Stimulated activated CD8-positive, alpha-beta memory T cell treated with anti-CD3 and anti-CD28 coated beads, Interleukin-4, amount 100 ng/mL, for 48 hours (primary cell): ENCODE measurements at places on chromosomes 6 and 20.

DNA sequence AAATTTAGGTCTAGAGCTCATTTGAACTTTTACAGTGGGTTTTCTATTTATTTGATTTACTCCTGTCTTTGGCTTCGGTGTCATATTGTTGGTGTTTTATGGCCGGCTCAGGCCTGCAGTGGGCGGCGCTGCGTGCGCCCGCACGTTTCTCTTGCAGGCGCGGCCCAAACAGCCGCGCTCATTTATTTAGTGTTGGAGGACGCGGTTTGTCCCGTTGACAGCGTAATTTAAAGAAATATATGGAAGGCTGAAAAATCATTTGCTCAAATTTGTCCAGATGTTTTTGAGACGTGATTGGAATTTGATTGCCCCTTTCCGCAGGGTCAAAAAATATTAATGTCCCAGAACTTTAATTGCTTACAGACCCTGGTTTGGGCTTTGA, 22.1 kb downstream of the TFAP2B start:
- DNase-seq = no peak

DNA sequence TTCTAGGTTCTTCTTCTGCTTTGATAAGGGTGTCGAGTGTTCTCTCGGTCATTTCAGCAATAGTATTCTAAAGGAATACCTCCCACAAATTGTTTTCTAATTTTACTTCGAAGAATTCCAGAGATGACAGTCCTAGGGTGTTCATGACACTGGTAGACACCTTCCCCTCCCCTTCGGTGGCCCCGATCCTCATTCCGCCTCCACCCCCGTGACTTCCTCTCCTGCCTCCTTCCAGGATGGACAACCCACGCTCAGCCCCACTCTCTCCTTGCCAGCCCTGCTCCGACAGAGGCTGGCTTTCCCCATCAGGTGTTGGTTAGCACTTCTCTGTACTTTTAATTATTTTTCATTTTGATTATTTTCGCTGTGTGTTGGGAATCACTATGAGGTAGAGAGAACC, 254.8 kb upstream of the QKI start:
- no peak for DNase-seq

GRCh38 chr6:135301304-135301703, 120.2 kb downstream of the MYB start:
- no peak for DNase-seq

DNA sequence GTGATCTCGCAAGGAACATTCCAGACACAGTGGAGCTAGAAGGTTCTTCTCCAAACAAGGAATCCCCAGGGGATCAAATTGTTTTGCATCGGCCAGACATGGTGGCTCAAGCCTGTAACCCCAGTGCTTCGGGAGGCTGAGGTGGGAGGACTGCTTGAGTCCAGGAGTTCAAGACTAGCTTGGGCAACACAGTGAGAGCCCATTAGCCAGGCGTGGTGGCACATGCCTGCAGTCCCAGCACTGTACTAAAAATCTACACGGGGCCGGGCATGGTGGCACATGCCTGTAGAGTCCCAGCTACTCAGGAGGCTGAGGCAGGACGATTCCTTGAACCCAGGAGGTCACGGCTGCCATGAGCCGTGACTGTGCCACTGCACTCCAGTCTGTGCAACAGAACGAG, 15.3 kb downstream of the GMEB2 start:
- DNase-seq = no peak

- no peak for DNase-seq
Observed at GRCh38 chr6:170504479-170504878, 48.6 kb downstream of the PSMB1 start.

DNA sequence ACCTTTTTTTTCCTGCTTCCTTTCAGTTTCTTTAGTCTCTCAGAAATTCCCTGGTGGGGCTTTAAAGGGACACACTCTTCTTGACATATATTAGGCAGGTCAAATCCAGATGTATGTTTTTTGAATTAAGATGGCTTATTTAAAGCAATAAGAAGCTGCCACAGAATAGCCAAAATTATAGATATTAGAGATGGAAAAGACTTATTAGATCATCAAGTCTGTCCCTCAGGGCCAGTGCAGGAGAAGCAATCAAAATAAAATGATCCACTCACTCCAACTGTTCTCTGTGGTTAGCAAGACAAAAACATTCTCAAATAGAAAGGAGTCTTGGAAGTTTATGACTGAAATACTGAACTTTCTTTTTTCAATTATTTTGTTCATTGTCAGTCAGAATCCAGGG, 462.8 kb downstream of the CDC5L start:
- DNase-seq = no peak

GRCh38 chr6:128241216-128241615, 279.2 kb downstream of the PTPRK start:
- no peak for DNase-seq

GRCh38 chr6:101668496-101669030, 275.1 kb downstream of the GRIK2 start:
- DNase-seq = no peak

DNA sequence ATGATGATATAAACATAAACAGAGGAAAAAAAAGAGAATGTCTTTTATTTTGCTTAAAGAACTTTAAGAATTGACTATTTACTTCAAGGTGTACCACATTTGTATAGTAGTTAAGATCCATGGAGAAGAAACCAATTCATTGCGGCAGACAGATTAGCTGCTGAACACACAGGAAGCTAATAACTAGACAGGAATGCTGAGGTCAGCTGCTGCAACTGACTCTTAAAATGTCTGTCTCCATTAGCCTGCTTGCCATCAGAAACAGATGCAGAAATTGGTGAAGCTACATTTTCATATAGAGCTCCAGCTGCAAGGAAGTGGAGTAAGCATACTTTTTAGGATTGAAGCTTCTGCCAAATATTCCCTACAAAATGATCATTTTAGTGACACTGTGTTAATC, 939.5 kb downstream of the EPHA7 start:
- DNase-seq = no peak

GRCh38 chr6:1705630-1706029, 95.9 kb downstream of the FOXC1 start:
- DNase-seq = no peak

- DNase-seq = no peak
Observed at GRCh38 chr6:132888701-132889100, 74.3 kb downstream of the RPS12 start.

GRCh38 chr20:46074006-46074405, 15.8 kb downstream of the NCOA5 start:
- no peak for DNase-seq
